ENCODE measurements at places on chromosomes 7 and 10. TPM values are rescaled to one million over a fixed set of nuclear protein-coding genes. Genes with fewer than 3 reads are reported as not detected.

- DNase-seq, result no peak
Measured at GRCh38 chr7:26858735-26859134, 5.7 kb downstream of the SKAP2 start.

- DNase-seq, result no peak
Measured at GRCh38 chr10:75851580-75852345, 420.3 kb downstream of the LRMDA start.

GRCh38 chr10:111724121-111724520 is 459.4 kb downstream of the GPAM start:
- DNase-seq, result no peak

- DNase-seq, result no peak
Measured at GRCh38 chr7:127678337-127678736, 26.3 kb downstream of the SND1 start.

DNA sequence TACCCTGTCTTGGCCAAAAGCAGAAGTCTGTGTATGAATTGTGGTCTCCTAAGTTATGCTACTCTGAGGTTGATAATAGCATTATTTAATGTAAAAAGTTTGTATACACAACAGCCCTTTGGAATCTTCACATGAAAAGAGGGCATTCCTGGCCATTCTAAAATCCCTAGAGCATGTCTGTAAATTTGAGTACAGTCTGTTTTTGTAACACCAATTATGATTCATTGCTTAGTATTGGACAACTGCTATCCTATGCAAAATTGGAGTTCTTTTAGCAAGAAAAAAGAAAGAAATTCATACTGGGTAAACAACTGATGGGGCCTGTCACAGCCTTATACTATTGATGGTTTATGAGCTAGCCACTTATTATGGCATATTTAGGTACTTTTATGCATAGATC is 10.2 kb downstream of the CUTC start:
- no peak for DNase-seq

DNA sequence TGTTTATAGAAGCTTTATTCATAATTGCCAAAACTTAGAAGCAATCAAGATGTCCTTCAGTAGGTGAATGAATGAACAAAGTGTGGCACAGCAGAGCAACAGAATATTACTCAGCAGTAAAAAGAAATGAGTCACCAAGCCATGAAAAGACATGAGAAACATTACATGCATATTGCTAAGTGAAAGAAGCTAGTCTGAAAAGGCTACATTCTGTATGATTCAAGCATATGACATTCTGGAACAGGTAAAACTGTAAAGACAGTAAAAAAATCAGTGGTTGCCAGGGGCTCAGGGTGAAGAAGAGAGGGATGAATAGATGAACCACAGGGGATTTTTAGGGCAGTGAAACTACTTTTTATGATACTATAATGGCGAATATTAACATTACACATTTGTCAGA is 80.9 kb upstream of the APBB1IP start:
- no peak for DNase-seq

DNA sequence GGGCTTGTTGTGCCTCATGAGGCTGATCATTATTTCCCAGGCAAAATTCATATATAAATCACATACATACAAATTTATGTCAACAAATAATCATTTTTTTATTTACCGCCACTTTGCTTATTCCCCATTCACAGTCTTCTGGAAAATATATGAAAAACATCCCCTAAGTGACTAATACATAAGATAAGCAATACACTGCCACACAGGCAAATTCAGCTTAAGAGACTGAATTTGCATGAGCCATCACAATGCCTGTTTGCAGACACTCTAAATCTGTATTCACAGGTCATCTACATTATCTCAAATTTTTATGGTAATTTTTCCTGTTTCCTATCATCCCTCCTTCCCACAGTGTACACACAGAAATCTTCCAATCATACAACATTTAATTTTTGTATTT is 13.2 kb downstream of the OSBPL3 start:
- DNase-seq, result no peak

- DNase-seq, result no peak
Measured at GRCh38 chr7:17359610-17360009, 61.2 kb downstream of the AHR start.

DNA sequence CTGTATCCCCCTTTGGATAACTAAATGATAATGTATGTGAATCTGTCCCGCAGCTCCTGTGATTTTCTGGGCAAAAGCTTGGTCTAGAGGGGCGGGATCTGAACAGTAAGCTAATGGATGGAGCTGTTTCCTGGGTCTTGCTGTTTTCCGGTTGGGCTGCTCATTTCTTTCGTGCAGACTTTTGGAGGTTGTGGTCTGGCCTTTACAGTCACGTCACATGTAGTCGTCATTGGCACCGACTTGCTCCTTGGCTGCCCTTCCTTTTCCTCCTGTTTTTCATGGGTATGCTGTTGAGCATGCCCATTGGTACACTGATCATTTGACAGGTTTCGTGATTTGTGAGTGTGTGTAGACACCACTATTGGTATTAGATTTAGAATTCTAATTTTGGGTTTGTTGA is 2.0 kb downstream of the FBH1 start:
- DNase-seq, result no peak

The CTNNA3 gene
- 1.2 TPM for total RNA-seq

The SPDYE6 gene
- total RNA-seq, result not detected

The TMEM120A gene
- total RNA-seq, result 39.4 TPM

The SMO gene
- 8.7 TPM for total RNA-seq

The HOXA5 gene
- 1.2 TPM for total RNA-seq
